A172 (cell line): ENCODE measurements at places on chromosomes 12 and 14. TPM values are rescaled to one million over a fixed set of nuclear protein-coding genes. Genes with fewer than 3 reads are reported as not detected.

Gene DLGAP5
- 49.8 and 58.4 TPM in 2 replicates for total RNA-seq

- no peak for DNase-seq
These were observed 243.1 kb downstream of the AKAP6 start for GRCh38 chr14:32571995-32572866.

DNA sequence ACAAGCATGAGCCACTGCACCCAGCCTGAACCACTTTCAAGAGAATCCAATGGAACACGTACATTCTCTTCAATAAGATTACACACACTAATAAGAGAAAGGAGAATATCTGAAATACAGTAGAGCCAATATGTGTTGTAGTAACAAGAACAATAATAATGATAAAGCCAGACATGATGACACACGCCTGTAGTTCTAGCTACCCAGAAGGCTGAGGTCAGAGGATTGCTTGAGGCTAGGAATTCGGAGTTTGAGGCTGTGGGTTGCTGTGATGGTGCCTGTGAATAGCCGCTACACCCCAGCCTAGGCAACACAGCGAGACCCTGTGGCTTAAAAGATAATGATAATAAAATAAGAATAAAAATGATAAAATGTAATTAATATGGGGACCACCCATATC lies 15.6 kb downstream of the APOBEC1 start:
- DNase-seq, result no peak

- DNase-seq, result no peak
These were observed 634.9 kb downstream of the FSCB start for GRCh38 chr14:43872222-43872621.

Gene CDKN1B
- 18.1 and 20.0 TPM in 2 replicates for total RNA-seq

DNA sequence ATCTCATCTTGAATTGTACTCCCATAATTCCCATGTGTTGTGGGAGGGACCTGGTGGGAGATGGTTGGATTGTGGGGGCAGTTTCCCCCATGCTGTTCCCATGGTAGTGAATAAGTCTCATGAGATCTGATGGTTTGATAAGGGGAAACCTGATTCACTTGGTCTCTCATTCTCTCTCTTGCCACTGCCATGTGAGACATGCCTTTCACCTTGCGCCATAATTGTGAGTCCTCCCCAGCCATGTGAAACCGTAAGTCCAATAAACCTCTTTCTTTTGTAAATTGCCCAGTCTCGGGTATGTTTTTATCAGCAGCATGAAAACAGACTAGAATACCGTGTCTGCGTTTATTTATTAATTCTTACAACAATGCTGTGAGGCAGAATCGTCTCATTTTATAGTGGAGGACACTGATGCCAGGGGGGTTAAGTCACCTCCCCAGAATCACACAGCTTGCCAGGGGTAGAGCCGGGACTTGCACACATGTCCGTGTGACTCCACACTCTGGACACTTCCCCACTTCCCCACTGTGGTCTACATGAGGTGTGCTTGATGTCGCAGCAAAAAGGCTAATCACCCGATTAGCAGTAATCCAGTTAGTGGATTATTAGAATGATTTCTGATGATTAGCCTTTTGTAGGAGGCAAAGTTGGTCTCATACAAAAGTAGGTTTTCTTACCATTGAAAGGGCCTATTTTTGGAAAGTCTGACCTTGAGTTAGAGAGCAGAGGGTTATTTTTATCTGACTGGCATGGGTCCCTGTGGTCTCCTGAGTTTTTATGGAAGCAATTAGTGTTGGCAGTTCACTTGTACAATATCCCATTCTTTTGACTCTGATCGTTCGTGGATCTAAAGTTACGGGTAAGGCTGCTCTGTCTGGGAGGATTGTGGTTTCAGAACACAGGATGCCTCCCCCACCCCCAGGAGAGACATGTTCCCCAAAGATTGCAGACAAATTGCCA lies 47.4 kb upstream of the BCL7A start:
- no peak for DNase-seq

GRCh38 chr14:32809255-32809654 lies 129.4 kb upstream of the NPAS3 start:
- DNase-seq, result no peak

DNA sequence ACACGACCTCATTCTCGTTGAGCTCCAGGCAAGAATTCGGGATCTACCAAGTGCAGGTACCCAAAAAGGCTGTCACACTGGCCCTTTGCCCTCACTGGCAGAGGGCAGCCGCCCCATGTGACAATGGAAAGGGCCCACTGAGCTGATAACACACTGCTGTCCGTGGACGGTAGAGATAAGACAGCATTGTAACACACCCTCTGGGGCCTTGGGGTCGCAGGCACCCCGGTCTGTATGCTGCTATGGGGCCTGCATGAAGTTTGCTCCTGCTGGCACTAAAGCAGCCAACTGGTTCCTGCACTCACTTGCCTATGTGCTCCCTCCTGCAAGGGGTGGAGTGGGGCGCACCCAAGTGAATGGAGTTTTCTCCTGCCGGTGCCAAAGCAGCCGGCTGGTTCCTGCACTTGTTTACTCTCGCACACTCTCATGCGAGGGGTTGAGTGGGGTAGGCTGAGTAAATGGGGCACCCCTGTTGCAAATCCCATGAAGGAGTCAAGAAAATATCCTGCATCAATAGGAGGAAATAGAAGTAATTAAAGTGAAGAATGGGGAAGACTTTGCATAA lies 477.9 kb downstream of the ATP23 start:
- DNase-seq, result no peak

DNA sequence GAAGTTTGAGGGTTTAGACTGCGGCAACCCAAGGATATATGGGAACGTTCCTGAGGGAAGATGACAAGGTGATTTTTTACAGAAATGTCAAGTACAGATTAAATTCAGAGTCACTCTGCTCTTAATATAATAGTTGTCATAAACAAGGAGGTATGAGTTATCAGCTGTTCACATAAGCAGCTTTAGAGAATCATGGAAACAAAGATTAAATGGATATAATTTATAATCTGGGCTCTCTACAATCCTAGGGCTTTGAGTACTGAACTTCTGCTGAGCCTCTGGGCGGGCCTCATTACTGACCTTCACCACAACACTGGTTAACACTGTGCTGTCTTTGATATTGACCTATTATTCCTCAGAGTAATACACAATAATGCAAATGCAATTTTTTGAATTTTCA lies 577.8 kb downstream of the RPS29 start:
- DNase-seq, result no peak

DNA sequence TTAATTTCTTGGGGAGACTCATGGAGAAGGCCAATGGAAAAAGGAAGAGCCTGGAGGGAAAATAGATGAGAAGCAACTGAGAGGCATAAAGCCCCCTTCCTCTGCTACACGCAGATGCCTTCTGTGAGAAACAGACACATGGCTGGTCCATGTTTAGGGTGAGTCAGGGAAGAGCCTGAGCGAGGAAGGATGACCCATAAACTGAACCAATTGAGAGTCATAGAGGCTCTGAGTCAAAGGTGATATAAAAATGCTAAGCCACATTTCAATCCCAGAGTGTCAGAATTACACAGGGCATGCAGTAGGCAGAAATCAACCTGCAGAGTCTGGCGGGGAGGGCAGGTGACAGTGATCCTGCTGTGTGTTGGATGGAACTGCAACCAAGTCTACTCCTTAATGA lies 30.1 kb upstream of the NEDD1 start:
- no peak for DNase-seq

GRCh38 chr12:98422812-98423211 lies 92.6 kb upstream of the TMPO start:
- peak; percentile 26 for DNase-seq

DNA sequence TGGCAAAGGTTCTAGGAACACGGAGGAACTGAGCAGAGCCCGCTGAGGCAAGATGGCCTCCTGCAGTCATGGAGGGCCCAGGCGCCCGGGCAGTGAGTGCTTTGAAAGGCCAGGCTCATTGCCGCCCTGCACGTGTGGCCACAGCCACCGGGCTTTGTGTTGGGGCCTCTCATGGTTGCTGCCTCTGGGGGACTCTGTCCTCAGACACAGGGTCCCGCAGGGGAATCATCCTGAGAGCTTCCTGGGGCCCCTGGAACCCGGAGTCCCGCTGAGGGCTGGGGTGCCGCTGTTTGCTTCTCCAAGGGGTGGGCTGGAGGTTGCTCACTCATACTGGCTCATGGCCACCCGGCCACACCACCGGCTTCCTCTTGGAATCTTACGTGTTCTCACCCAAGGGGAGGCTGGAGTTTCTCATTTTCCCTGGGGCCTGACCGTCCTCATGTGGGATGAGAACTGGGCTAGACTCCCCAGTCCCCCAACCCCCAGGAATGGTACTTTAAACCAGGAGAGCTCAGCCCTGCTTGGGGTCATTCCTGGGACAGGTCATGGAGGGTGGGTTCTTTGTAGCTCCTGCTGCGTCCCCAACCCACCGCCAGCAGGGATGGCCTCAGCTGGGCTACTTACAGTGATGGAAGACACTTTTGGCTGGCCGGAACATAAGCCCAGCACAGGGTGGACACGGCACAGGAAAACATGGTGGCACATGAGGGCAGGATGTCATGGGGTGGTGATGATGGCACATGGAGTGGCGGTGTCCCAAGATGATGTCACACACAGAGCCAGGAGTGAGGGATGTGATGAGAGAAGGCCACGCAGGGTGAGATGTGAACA lies 21.1 kb upstream of the LRTM2 start:
- DNase-seq, result no peak

DNA sequence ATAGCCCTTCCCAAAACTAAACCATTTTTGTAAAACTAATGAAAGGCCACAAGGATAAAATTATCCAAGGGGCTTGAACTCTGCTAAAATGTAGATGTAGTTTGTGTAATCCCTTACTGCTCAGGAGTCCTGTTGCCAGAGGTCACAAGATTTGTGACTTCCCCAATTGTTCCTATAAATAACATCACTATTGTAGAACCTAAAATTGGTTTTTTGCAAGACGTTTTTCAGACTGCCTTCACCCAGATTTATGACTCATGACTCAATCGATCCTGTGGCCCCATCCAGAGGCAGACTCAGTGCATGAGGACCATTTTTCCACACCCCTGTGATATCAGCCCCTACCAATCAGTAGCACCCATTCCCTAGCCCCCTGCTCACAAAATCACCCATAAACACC lies 61.5 kb upstream of the RASSF8 start:
- no peak for DNase-seq

- DNase-seq, result no peak
These were observed 58.2 kb downstream of the GALNT9 start for GRCh38 chr12:132270969-132271754.

Gene SRRM4
- total RNA-seq, result not detected in 2 replicates

GRCh38 chr12:70617450-70617849 lies 19.8 kb downstream of the PTPRB start:
- no peak for DNase-seq

DNA sequence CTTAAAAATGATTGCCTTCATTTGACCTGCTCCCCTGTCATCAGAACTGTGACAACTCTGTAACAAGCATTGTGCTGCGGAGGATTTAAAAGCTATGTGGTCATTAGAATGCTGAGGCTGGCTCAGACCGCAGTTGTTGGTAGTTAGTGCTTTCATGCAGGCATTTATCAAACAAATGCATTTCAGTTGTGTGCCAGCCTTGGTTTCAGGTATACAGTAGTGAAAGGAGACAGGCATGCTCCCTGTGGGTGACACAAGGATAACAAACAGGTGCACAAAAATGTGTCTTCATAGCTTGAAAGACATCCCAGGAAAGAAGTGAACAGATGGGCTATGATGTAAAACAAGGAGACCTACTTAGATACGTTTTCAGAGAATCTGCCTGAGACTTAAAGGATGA lies 60.6 kb downstream of the MARK3 start:
- no peak for DNase-seq

Gene CEBPE
- 0.96 TPM in 1 of 2 replicates, not detected in the other for total RNA-seq

DNA sequence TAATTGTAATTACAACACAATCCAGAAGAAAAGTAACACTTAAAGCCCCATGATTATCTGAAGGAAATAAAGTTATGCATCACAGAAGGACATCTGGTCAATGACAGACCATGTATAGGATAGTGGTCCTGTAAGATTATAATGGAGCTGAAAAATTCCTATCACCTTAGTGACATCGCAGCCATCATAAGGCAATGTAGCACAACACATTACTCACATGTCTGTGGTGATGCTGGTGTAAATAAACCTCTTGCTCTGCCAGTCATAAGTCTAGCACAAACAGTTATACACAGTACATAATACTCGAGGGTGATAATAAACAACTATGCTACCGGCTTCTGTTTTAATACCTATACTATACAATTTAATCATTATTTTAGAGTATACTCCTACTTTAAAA lies 11.2 kb downstream of the ATG2B start:
- DNase-seq, result no peak

- DNase-seq, result no peak
These were observed 16.5 kb downstream of the PLBD2 start for GRCh38 chr12:113374823-113375428.

DNA sequence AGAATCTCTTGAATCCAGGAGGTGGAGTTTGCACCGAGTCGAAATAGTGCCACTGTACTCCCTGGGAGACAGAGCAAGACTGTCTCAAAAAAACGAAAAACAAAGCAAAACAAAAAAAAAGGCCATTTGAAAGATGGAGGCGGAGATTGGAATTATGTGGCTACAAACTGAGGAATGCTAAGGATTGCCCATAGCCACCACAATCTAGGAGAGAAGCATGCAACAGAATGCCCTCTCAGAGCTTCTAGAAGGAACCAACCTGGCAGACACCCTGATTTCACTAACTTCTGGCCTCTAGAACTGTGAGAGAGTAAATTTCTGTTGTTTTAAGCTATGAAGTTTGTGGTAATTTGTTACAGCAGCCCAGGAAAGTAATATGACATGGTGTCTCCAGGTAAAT lies 50.1 kb upstream of the LIMA1 start:
- DNase-seq, result no peak
